Stimulated activated CD4-positive, alpha-beta T cell treated with anti-CD3 and anti-CD28 coated beads, Interleukin-2, amount 100 ng/mL, for 24 hours (primary cell): ENCODE measurements at places on chromosomes 2 and 18.

GRCh38 chr2:7026742-7027141 is 109.5 kb downstream of the RNF144A start:
- no peak for DNase-seq

GRCh38 chr2:105802587-105802986 is 57.9 kb downstream of the NCK2 start:
- peak; percentile 76 for DNase-seq

DNA sequence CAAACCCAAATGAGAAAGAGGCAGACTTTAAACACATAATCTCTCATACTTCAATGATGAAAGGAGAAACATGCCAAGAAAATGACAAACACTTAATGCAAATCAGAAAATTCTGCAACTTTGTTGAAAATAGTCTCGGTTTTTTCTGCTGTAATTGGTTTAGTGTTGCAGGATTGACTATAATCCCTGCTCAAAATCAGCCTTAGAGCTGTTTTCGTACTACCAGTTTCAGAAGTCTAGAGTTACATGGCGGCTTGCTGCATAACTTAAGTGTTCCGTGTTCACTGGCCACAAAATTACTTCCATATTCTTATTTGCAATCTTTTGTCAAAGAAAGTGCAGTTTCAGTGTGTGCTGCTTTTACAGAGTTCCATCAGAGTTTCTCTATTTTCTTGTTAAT is 48.9 kb upstream of the ITGAV start:
- no peak for DNase-seq

- DNase-seq, result no peak
Observed at GRCh38 chr2:26711457-26712161, 19.1 kb downstream of the KCNK3 start.

DNA sequence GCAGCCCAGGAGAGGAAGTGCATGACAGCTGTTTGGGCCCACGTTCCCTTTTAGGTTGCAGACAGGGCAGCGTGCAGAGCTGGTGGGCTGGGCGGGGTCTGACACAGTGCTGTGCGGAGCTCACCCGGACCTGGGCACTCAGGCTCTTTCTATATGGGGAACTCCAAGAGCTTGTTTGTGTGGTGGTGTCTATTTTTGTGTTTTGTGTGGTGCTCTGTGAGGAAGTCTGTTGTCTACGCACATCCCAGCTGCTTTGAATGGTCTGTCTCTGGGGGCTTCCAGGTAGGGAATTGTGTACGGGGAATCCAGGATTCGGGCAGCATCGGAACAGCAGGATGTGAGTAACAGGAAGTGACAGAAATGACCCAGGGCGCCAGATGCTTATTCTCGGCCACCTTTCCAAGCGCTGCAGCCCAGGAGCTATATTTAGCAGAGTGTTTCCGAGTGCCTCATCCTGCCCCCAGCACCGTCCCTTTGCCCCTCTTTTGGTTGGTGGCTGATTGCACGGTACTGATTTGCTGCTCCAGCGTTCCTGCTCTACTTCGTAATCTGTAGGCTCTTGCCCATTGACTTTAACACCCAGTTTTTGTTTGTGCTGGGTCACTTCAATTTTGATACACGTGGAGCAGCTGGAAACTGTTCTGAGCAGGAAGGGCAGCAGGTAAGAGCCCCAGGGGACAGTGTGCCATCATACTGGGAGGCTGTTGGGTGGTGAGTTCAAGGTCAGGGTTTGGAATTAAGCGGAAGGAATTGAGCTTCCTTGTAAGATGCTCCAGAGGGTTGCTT is 64.7 kb downstream of the DGKD start:
- peak; percentile 48 for DNase-seq

DNA sequence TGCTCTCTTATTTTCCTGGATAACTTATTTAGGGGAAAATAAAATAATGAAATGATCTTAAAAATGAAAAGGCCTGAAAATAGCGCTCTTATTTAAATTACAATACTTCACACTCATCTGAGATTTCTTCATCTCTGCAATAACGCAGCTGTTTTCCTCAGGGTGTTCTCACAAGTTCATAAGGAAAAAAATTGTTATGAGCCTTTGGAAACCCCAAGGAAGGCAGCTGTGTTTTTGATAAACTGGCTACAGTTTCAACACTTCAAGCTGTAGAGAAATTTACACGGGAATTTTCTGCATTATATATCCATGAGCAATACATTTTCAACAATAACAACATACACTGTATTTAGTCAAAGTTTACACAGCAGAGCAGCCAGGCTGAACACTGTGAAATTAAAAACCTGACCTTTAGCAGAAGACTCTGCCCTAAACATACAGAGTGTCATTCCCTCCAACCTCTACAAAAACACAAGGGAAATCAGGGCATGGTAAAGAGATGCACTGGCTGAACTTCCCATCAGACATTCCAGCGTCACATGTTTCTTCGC is 959.6 kb downstream of the SLC4A3 start:
- DNase-seq, result no peak

GRCh38 chr2:144084114-144084661 is 435.7 kb downstream of the ZEB2 start:
- no peak for DNase-seq

- no peak for DNase-seq
Observed at GRCh38 chr18:45671321-45671720, 52.7 kb upstream of the SLC14A1 start.

GRCh38 chr2:53802617-53803151 is 15.8 kb downstream of the ERLEC1 start:
- no peak for DNase-seq

- peak; percentile 89 for DNase-seq
Observed at GRCh38 chr2:64831134-64831976, 157.8 kb upstream of the SLC1A4 start.
